Activated CD8-positive, alpha-beta memory T cell treated with anti-CD3 and anti-CD28 coated beads for 24 hours (primary cell): ENCODE measurements at places on chromosomes 3 and 15.
A peak's percentile ranks its signal among the peaks of the same experiment; 100 is the strongest.

GRCh38 chr3:69823743-69824142, 84.5 kb downstream of the MITF start:
- DNase-seq, result no peak

- no peak for DNase-seq
Observed at GRCh38 chr3:59280113-59280512, 230.3 kb upstream of the CFAP20DC start.

DNA sequence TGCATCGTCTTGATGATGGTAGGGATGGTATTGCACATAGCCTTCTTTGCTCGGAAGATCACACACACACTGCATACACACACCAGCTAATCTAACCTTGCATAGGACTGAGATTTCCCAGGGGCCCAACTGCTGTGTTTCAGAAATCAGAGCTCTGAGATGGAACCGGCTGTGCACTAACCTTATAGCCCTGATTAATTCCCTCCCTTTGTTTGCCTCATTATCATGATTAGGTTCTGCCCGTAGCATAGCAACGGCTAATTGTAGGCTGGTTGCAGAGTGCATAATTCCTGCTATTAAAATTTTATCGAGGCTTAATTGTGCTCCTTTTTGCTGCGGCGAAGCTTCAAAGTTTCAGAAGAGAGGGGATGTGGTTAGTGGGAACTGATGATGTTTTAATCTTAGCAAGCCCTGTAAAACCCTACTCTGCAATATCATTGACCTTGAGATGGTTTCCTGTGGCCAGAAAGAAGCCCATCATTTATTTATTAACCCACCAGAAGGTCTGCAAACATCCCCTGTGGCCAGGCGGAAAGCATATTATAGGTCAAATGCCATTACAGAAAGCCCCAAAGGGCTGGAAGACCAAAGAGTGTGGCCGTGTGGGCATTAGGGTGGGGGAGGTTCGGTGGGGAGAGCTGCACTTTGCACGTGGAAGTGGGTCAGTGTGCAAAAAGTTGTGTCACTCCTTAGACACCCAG, 56.2 kb upstream of the GLCE start:
- DNase-seq, result no peak

DNA sequence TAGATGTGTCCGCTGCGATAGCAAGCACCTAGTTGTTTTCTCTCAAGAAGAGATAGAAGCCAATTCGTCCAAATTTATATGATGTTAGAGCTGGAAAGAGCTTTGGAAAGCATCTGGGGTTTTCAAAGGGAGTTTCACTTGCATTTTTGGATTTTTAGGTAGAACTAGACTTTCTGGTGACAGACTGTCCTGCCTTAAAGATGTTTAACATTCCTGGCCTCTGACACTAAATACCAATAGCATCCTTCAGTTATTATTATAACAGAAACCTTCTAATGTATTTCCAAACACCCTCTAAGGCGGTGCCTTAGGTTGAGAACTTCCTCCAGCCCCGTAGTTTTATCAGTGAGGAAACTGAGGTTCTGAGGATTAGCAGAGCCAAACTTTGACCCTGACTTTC, 305.3 kb downstream of the SATB1 start:
- no peak for DNase-seq

GRCh38 chr15:29089731-29090616, 179.6 kb downstream of the NSMCE3 start:
- DNase-seq, result peak; percentile 76

- no peak for DNase-seq
Observed at GRCh38 chr3:188315553-188315952, 161.6 kb downstream of the LPP start.

DNA sequence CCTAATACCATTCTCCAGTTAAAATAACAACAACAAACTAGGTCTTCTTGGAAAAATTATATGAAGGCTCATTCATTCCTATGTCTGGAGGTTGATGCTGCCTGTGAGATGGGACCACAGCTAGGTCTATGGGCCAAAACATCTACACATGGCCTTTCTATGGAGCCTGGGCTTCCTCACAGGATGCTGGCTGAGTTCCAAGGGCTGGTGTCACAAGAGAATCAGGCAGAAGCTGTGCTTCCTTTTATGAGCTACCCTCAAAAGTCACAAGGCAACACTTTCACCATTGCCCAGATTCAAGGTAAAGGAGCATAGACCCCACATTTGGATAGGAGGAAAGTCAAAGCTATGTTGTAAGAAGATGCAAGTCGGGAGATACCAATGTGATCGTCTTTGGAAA, 4.6 kb upstream of the RTP2 start:
- no peak for DNase-seq

- no peak for DNase-seq
Observed at GRCh38 chr3:96931119-96931862, 116.9 kb downstream of the EPHA6 start.

DNA sequence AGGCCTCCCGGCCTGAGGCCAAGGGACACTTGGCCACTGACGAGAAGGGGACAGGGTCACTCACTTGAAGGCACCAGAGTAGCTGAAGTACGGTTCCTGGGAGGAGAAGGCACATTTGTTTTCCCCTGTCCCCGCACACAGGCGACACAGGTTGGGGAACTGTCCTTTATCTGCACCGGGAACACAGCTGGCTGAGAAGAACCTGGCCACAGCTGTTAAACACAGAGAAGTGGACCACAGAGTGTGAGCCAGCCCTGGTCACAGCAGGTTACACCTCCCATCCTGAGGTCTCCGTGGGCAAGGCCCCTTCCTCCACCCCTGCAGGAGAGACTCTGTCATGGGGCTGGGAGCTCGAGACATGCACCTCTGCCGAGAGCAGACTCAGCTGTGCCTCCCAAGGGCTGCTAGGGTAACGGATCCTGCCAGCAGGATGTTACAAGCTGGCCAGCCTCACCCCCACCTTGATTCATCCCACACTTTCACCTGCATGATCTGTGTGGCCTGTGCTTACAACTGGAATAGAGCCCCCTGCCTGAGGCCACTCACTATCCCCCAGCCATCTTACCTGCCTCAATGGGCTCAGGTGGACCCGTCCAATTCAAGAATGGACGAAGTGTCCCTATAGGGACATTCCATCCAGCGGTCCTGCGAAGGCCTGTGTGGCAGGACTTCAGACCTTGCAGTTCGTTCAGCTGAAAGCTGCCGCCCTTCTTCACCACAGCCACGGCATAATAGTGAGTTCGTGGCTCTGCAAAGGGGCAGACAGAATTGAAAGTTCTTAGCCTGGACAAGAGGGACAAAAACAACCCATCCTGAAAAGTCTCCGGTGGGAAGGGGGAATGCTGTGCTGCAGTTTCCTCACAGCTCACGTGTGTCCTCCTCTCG, 9.2 kb downstream of the LTF start:
- DNase-seq, result no peak
